NCI-H510A (cell line): ENCODE measurements at places on chromosomes 11 and 22.

GRCh38 chr11:18756889-18757288, 30.9 kb upstream of the IGSF22 start:
- DNase-seq, result no peak

DNA sequence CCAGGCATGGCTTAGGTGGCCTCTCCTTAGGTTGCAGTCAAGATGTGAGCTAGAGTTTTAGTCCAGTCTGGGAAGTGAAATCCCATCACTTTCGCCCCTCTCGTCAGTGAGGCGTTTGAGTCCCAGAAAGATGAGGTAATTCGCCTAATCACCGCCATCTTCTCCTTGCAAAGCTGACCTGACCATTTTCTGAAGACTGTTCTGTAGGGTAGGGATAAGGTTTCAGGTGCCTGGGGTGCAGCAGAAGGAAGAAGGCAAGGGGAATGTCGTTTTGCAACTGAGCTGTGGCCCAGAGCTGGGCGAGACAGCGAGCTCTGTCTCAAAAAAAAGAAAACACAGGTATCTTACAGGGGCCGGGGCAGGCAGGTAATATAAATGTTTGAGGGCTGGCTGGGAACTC, 61.7 kb upstream of the CECR2 start:
- no peak for DNase-seq

DNA sequence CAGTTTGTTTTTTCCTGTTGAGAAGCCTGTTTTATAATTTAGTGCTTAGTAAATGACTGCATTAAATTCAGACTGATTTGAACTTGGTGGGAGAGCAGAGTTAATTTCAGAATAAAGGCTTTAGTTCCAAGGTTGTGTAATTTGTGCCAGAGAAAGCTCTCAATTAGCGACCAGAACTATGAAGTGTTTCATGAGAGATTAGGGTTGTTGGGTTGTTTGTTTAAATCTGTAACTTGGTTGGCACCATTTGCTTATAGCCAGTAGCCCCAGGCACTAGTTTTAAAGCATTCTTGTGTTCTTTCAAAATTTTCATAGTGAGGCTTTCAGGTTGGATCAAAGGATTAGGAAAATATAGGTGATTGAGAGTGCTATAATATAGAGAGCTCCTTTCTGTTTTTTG, 25.5 kb downstream of the UVRAG start:
- DNase-seq, result no peak

- DNase-seq, result no peak
These were observed 657.6 kb downstream of the BRD1 start for GRCh38 chr22:49170053-49170452.

GRCh38 chr22:42269432-42270175, 849 bp downstream of the TCF20 start:
- peak; percentile 51 for DNase-seq

DNA sequence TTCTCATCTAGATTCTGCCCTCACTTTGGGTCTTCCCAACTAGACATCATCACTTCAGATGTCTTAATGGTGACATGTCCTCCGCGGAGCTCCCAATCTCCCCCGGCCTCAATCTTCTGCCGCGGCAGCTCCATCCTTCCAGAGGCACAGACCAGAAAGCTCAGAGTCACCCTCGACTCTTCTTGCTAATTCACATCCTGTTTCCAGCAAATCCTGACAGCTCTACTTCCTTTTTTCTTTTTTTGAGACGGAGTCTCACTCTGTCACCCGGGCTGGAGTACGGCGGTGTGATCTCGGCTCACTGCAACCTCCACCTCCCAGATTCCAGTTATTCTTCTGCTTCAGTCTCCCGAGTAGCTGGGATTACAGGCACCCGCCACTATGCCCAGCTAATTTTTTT, 54.5 kb downstream of the CACNG2 start:
- DNase-seq, result no peak

DNA sequence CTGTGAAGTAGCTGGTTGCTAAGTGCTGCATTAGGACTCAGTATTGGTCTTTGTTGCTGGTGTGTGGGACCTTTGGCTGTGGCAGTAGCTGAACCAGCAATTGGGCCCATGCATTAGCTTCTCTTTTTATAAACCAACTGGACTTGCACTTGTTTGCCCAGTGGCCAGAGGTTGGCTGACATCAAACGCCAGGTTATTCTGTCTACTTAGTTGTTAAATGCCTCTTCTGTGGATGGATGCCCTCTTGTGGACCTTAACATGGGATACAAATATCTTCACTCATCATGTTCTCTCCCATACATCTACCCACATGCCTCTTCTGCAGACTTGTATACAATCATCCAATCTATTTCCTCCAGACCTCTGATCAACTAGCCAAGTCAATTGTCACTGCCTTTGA, 26.4 kb upstream of the ARHGAP20 start:
- no peak for DNase-seq

GRCh38 chr22:45684752-45685574, 13.3 kb downstream of the ATXN10 start:
- no peak for DNase-seq

- DNase-seq, result no peak
These were observed 313.4 kb downstream of the CASP12 start for GRCh38 chr11:104584823-104585222.

- DNase-seq, result no peak
These were observed 5.3 kb downstream of the PICALM start for GRCh38 chr11:86063536-86063935.

GRCh38 chr11:64498136-64498535, 92.9 kb upstream of the SLC22A12 start:
- no peak for DNase-seq

DNA sequence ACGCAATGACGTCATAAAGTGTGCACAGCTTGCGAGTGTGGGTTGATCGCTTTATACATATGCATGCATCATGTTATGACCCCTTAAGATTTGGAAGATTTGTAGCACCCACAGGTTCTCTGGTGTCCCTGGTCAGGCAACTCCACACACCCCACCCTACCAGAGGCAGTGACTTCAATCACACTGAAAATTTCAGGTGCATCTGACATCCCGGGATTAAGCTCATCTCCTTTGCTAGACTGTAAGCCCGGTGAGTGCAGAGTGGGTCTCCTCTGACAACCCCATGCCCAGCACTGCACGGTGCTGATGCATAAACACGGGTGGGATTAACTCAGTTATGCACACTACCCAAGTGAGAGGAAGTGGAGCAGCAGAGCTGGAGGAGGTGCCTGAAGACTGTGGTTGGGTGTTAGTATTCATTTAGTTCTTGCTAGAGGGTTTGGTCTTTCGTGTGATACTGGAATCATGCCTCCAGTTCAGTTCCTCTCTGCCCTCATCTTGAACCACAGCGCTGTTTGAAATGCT, 6.5 kb downstream of the ARSA start:
- DNase-seq, result no peak

DNA sequence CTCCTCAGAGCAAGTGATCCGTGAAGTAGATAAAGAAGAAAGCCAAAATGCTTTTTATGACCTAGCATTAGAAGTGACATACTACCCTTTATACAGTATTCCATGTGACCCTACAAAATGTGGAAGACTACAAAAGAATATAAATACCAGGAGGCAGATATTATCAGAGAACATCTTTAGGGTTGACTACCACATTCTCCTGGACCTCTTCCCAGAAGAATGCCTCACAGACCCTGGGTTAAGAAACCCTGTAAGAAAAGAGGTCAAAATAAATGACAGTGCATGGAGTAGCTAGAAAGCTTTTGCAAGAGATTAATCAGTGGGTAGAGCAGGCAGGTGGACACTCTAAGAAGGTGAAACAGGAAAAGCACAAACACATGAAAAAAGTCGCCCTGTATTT, 69.2 kb downstream of the FANCF start:
- no peak for DNase-seq

DNA sequence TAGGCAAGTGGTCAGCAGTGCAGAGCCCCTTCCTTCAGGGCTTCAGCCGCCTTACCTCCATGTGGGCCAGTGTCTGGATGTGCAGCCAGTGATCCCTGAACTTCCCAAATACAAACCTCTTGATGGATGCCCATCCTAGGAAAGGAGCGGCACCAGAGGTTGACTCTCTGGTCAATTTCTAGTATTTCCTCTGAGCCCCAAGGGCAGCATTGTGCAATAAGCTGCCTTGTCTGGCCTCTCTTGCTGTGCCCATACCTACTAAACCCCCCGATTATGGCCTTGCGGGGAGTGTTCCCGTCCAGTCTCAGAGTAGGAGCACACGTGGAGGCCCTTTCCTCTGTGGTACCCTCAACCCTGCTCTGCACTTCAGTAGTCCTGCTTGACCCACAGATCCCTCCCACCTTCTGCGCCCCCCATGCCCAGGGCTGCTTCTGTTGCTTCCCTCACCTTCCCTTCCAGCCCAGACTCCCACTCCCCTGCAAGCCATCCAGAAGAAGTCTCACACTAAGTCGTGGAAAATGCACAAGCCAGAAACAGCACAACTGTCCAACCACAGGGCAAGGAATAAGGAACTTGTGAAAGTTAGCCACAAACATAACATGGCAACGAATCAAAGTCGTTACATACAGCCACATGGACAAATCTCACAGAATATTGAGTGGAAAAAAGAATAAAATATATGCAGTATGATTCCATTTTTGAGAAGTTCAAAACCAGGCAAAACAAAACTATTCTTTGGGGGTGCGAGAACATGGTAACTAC, 39.6 kb upstream of the HORMAD2 start:
- no peak for DNase-seq

DNA sequence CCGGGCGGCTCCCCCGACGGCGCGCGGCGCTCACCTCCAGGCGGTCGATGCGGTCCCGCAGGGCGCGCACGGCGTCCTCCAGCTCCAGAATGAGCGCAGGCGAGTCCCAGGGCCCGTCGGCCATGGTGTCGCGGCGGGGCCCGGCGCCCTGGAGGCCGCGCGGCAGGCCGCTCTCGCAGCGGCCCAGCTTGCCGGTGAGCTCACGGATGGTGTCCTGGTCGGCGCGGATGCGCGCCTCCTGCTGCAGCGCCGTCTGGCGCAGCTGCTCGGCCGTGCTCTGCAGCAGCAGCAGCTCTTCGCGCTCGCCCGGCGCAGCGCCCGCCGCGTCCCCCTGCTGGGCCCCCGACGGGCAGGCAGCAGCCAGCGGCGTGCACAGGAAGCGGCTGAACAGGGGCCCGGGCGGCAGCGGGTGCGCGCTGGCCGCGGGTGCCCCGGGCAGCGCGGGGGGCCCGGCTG, 599 bp downstream of the NPTXR start:
- peak; percentile 51 for DNase-seq

- DNase-seq, result no peak
These were observed 6.5 kb downstream of the OR52M1 start for GRCh38 chr11:4551346-4551979.

GRCh38 chr11:16773981-16774935, 35.8 kb downstream of the C11orf58 start:
- DNase-seq, result no peak

DNA sequence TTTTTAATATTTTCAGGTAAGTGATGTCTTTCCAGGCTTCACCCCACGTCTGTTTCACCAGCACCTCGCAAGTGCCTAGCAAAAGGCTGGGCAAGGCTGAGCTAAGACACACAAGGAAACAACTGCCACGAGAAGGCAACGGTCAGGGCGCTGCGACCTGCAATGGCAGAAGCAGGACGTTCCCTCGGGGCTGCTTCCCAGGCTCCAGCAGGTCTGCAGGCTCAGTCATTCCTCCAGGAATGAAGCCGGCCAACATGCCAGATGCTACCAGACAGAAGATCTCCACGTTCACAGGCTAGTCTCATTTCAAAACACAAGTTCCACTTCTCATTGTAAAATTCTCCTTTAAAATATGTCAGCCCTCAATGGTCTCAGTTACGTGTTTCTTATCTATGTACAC, 45.5 kb downstream of the CELSR1 start:
- DNase-seq, result no peak

DNA sequence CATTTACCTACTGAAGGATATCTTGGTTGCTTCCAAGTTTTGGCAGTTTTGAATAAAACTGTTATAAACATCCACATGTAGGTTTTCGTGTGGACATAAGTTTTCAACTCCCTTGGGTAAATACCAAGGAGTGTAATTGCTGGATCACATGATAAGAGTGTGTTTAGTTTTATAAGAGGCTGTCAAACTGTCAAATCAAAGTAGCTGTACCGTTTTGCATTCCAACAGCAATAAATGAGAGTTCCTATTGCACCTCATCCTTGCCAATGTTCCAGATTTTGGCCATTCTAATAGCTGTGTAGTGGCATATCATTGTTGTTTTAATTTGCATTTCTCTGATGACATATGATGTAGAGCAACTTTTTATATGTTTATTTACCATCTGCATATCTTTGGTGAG, 190.8 kb upstream of the SYN3 start:
- DNase-seq, result no peak

DNA sequence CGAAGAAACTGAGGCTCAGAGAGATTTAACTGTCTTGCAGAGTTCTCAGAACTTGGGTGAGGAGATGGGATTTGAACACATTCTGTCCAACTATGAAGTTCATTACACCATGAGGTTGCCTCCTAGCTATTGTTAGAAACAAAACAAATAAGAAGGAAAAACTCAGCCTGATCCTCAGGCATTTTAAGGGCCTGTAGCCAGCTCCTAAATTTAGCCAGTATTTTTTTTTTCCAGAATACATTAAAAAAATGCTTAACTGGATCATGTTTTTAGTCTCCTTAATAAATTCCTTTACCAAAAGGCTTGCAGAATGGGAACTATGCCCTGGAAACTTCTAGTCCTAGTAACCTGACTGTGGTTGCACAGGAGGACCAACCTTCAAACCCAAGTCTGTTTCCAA, 212.0 kb downstream of the CSNK2A3 start:
- no peak for DNase-seq

DNA sequence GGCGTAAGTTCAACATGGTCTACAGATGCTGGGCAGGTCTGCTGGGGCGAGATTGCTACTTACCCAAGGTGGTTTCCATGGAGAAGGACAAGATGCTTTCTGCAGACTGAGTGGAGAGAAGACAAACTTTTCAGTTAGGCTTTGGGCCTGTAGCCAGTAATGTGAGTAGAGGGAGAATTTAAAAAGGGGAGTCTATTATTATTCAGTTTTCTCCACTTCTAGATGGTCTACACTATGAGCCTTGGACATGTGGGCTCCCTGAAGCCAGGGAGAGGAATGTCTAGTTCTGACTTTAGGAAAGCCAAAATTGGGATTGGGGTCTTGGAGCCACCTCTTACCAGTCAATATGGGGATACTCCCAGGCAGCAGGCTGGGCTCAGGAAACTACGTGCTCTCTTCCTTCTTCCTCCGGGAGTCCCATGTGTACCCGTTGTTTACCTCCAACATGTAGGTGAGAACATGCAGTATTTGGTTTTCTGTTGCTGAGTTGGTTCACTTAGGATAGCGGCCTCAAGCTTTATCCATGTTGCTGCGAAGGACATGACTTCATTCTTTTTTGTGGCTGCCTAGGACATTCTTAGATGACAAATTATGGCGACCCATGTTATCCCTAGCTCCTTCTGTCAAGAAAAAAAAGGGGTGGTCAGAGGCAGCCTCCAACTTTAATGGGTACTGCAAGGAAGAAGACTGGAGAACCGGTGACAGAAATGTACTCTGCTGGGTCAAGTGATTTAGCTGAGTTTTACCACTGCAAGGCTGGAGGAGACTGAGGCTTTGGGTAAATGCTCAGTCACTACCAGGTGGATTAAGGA, 14.7 kb upstream of the ZNF280A start:
- DNase-seq, result no peak

DNA sequence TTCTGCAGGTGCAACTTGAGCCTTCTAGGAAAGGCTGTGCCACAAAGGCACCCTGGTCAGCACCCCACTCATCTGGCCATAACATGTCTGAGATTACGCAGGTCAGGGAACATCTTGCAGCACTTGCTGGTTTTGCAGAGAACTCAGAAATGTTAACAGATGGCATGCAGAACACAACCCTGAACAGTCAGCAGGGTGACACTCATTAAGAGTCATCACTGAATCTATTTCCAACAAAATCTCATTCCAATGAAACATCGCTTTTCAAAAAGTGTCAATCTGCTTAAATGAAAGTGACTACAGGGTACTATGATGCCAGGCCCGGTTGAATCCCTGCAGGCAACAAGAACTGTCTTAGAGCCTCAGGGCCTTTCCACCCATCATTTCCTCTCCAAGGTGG, 369.8 kb upstream of the CCDC90B start:
- DNase-seq, result no peak
